Stimulated activated CD8-positive, alpha-beta memory T cell treated with anti-CD3 and anti-CD28 coated beads, Interleukin-12 subunit alpha, Interleukin-12 subunit beta, amount 100 ng/mL, for 4 hours (primary cell): ENCODE measurements at places on chromosomes 11 and 22.

DNA sequence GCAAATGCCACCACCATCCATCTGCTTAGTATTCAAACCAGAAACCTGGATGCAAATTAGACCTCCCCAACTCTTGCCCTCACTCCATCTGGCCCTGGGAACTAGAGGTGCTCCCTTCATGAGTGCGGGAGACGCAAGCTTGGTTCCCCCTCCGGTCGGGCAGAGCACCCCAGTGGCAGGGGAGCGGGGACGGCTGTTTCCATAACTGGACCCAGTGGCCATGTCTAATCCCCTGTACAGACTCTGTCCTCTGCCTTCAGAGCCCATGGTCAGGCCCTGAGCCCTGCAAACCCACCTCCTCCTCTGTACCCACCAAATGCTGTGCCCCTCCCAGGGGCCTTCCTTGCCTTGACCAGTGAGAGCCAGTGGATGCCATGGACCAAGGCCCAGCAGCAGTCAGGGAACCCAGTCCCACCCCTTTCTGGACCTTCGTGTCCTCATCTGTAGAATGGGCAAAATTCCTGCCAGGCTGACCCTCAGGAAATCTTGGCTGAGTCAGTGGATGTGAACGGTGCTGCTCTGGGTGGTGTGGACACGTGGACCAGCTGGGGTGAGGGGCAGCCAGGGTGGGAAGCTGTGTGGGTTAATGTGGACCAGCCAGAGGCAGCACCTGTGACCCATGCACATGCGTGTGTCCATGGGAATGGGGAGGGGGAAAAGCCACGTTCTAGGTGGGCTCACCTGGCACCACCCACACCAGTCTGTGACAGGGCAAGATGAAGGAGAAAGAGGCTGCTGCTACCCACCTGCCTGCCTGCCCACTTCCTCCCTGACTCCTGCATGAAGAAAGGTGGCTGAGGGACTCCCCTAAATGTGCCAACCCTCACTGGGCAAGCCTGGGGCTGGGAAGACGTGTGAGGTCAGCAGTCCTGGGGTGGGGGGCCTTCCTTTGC is 72.8 kb downstream of the LRRC32 start:
- DNase-seq: no peak

- no peak for DNase-seq
These were observed 20.6 kb upstream of the NDUFC2 start for GRCh38 chr11:78100261-78100660.

DNA sequence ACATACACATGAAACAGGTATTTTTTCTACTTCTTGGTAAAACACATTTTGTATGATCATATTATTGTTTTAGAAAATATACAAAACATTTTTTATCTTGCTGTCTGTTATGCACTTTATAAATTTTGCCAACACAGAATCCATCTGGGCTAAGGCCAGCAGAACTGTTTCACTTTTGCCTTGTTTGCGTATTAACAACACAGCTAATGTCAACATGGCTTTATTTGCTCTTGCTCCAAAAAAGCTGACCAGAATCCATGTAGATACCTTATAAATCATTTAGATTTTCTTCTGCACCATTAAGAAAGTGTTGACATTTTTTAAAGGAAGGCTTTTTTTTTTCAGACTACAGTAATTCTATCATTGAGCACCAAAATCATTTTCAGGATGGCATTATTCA is 58.1 kb upstream of the PGR start:
- DNase-seq: no peak

DNA sequence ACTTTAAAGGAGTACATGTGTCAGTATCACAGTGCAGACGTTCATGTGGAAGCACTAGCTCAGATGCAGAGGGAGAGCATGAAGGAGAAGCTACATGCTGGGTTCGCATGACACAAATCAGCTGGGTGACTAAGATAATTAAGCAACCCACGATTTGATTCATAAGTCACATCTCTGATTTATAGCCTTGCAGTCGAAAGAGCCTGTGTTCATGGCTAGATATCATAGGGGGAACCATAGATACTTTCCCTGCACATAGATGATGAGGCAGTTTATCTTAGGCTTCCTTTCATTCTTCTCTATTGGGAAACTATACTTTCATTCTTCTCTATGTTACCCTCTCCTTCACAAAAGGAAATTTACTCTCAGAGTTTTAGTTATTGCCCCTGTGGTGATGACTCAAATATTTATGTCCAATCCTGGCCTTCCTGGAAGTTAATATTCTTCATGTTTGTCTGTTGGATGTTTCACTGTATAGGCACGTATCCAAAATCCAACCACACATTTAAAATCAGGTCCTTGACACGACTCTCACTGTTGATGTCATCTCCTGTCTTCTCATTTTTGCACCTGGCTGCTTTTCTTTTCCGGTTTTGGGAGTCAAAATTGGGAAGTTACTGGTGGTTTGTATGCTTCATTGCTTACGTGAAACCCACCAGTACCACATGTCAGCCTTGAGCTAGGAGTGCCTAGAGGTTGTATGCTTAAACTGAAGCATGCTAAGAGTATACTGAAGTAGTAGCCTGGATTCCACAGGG is 56.3 kb upstream of the SLC5A12 start:
- no peak for DNase-seq

DNA sequence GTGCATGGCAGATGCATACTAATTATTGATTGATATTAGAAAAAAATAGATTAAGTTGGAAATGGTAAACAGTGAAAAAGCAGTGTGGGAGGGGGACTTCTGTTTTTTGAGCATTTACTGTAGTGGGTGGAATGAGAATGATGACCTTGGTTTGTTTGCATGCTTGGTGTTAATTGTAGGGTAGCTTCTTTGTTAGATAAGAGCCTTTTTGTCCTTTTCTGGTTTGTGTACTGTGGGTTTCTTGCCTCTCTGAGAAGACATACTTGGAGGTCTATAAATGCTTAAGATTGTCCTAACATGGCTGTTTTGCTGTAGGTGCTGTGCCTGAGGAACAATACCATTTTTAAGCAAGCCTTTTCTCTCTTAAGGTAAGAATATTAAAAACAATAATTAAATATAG is 17.0 kb downstream of the MRPL48 start:
- DNase-seq: no peak

DNA sequence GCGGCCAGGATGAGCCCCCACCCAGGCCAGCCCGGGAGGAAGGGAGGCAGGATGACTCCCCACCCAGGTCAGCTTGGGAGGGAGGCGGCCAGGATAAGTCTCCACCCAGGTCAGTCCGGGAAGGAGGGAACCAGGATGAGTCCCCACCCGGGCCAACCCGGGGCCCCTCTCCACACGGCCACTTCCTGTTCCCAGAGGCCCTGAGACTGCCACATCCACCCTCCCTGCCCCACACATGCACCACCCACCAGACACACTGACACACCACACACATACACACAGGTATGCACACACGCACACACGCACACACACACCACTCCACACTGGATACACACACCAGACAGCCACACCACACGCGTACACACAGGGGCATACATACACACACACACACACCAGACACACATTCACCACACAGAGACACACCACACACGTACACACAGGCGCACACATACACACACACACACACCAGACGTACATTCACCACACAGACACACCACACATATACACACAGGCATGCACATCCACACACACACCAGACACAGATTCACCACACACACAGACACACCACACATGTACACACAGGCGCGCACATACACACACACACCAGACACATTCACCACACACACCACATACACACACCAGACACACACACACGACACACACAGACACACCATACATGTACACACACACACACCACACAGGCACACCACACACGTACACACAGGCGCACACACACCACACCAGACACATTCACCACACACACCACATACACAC is 84.9 kb upstream of the PRR5 start:
- no peak for DNase-seq

DNA sequence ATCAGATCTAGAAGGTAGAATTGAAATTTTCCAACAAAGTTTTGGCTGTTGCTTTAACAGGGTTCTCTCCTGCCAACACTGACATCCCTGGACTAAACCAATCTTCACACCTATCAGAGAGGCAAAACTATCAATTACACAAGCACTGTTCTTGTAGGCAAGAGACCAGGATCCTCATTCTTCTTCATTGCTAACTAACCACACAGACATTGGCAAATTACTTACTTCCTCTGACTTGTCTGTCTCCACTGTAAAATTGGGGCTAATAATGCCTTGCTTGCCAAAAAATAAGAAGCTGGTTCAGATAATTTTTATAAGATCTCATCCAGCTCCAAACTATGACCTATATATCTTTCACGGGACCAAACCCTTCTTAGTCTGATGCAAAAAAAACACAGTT is 93.8 kb upstream of the DDI1 start:
- no peak for DNase-seq

DNA sequence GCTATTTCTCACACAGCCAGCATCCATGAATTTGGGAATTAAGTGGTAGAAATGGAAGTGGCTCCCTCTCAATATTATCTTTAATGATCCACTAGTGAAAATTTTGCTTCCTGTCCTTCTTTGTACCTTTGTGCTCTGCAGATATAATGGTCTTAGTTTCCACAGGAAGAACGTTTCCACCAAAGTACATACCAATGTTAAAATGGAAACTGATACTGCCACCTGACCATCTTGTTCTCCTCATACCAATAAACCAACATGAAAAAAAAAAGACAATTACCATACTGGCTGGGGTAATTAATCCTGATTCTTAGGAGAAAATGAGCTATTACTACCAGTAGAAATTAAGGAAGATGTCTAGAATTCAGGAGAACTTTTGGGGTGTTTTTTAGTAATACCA is 32.3 kb downstream of the C11orf65 start:
- no peak for DNase-seq

DNA sequence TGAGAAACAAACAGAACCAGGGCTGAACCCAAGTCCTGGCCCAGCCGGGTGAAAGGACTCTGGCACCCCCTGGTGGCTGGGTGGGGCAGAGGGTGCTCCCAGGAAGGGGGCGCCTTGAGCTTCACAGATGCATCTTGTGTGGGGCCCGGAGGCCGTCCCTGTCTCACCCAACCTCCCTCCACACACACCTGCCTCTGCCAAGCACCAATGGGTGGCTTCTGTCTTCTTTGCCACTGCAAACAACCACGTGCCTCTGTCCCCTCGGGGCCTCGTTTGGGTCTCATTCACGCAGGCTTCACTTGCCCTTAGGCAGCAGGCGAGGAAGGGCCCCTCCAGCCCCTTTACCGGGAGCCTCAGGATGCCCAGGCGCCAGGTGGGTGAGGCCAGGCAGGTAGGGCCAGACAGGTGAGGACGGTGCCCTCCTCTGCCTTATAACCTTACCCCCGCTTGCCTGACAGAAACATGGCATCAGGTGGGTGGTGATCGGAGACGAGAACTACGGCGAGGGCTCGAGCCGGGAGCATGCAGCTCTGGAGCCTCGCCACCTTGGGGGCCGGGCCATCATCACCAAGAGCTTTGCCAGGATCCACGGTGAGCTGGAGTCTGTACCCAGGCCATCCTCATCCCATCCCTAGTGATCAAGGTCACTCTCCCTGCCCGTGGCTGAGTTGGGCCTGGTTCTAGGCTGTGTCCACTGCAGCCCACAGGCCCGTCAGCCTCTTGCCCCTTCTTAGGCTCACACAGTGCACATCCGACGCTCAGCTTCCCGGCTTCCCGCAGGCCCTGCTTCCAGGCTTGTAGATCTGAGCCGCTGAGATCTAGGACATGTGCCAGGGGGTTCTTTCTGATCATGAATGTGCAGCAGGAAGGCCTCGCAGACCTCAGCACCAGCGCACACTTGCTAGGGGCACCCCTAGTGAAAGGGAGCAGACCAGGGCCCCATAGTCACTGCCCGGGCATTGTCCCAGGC is 17.2 kb downstream of the POLR3H start:
- DNase-seq: peak; percentile 46

DNA sequence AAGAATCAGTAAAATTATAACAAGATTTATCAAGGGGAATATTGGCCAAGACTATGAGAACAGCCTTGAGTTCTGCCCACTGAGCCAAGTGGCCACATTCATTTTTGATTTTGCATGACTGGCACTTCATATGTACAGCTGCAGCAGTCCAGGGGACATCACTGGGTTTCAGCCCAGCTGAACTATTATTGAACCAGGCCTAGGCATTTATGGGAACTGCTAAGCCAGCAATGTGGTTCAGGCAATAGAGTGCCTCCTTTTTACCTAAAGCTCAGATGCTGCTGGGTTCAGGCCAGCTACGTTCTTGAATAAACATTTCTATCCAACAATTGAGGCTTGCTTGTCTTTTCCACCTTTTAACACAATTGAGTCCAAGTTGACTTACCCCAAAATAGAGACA is 196.9 kb downstream of the MSANTD4 start:
- DNase-seq: no peak

DNA sequence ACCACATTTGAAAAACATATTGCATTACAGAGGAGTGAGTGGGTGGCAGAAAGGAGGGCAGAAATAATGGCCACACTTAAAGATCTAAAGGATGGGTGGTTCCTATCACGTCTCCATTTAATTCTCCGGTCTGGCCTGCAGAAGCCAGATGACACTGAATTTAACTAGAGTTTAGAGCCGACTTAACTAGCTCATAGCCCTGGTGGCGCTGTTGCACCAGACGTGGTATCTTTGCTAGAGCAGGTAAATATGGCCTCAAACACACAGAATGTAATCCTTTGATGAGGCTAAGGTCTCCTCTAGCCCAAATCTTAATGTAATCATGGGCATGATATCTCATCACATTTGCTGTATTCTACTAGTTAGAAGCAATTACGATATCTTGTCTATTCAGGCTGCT is 51.5 kb upstream of the GAL start:
- no peak for DNase-seq

DNA sequence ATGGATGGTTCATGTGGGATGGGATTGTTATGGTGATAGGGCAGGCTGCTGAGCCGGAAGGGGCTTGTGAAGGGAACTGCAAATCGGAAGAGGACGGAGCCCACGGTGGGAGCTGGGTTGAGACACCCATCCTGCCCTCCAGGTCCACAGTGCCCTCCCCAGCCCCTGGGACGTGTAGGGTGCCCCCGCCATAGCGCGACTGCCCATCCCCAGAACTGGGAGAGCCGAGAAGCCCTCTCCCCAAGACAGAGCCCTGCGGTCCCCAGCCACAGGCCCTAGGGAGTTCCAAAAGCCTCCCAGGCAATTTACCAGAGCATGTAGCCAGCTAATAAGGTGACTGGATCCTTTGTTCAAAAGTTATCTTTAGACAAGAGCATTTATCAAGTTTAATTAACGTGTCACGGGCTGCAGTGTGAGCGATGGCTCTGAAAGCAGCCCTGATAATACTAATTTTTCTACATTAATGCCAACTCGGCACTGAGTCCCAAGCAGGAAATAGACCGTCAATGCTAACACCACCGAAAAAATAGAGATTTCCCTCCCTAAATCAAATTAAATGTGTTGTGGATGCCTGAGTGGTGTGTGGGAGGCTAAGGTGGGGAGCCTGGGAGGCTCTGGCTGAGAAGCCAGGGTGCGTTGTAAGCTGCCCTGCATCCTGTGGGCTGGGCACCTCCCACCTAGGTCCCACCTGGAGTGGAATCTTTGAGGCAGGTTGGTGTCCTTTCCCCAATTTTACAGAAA is 76.8 kb upstream of the RTL6 start:
- DNase-seq: no peak

DNA sequence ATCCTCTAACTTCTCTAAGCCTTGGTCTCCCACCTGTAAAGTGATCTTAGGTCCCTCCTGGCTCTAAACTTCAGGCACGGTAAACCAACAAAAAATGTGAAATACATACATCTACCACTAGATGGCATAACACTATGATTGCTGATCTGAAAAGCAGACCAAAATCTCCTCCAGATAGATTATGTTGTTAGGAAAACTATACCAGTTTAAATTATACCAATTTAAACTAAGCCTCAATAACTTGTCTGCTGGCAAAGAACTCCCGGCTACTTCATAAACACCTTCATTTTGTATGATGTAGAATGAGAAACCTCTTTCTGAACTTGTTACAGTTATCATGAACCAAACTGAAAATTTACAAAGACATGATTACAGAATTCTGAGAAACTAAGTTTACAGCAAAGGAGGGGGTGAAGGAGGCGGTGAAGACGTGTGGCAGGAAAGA is 85.9 kb downstream of the SBF2 start:
- no peak for DNase-seq
